8988T (cell line): ENCODE measurements at places on chromosomes 1 and 21.
A peak's percentile ranks its signal among the peaks of the same experiment; 100 is the strongest.

- DNase-seq, result peak; percentile 62
Observed at GRCh38 chr1:27122652-27123051, 32.3 kb downstream of the SLC9A1 start.

DNA sequence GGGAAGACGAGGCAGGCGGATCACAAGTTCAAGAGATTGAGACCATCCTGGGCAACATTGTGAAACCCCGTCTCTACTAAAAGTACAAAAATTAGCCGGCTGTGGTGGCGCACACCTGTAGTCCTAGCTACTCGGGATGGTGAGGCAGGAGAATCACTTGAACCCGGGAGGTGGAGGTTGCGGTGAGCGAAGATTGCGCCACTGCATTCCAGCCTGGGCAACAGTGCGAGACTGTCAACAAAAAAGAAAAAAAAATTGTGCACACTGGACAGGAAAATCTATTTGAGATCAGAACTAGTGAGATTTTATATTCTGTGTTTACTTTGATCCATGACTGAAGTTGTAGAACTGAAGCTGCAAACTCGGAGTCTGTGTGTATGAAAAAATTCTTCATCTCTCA is 40.2 kb downstream of the SNRPE start:
- DNase-seq, result no peak

- DNase-seq, result no peak
Observed at GRCh38 chr1:6770751-6771440, 14.4 kb upstream of the CAMTA1 start.

GRCh38 chr1:216924732-216925131 is 201.5 kb upstream of the ESRRG start:
- no peak for DNase-seq
